ENCODE measurements at places on chromosomes 5 and 9.

- DNase-seq, result no peak
These were observed 84.3 kb upstream of the OTULINL start for GRCh38 chr5:14497311-14497710.

- no peak for DNase-seq
These were observed 51.4 kb upstream of the CKMT2 start for GRCh38 chr5:81181576-81182316.

- DNase-seq, result peak; percentile 51
These were observed 33.6 kb downstream of the ERMP1 start for GRCh38 chr9:5799314-5799713.

DNA sequence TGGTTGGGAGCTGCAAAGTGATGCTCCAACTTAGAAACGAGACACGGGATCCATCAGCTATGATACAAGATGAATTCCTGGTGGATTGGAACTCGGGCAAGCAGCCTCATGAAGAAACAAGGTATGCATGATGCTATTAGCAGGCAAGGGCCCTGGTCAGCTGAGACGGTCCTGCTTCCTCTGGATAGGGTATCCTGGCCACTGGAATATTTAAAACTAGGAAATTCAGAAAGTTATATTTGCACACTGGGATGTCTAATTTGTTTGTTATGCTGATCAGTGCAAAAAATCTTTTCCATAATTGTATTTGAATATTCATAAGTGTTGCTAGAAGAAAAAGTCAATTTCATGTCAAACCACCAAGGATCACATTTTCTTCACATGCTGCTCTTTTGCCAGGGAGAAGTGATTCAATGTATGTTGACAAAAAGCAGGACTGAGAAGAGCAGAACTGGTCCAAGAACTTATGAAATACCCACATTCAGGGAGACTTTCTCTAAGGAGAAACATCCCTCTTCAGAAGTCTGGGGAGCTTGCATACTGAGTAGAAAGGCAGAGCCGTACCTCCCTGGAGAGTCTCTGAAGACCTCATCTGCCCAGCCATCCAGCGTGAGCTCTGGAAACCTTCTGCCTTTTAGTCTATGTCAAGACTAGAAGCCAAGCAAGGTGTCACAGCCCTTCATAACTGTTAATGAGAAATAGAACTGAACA, 6.7 kb upstream of the NXNL2 start:
- DNase-seq, result no peak

DNA sequence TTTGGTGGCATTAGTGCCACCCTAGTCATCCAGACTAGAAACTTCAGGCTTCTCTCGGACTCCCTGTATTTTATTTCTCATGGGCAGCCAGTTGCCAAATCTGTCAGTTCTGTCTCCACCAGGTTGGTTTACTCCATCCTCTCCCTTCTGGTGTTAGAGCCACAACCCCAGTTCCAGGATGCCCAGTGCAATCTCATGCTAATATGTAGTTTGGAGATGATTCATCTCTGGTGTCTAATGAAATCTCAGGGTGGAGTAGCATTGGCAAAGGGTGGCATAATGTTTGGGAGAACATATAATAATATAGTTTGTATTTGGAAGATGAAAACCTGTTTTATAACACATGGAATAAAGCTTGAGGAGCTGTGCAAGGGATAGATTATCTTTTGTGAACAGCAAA, 30.2 kb downstream of the SLC46A2 start:
- DNase-seq, result no peak

DNA sequence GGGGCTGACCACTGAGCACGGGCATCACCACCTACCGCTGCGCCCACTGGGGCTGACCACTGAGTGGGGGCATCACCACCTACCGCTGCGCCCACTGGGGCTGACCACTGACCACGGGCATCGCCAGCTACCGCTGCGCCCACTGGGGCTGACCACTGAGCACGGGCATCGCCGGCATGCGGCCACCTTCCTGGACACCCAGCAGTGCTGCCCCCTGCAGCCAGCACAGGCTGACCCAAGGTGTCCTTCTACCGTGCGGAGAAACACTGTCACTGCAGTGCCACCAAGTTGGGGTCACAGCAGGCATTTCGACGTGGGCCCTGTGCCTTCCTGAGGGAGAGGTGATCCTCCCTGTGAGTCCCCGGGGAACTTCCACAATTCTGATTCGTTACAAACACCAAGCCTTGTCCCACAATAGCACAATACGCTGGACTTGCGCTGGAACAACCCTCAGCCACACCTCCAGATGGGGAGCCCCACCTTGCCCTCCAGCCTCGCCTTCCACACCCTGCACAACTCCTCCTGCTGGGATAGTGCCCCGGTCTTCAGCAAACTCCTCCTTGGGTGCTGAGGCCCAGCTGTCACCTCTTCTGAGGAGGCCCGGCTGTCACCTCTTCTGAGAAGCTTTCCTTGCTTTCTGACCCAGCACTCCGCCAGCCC, 90.3 kb upstream of the SARDH start:
- DNase-seq, result no peak

DNA sequence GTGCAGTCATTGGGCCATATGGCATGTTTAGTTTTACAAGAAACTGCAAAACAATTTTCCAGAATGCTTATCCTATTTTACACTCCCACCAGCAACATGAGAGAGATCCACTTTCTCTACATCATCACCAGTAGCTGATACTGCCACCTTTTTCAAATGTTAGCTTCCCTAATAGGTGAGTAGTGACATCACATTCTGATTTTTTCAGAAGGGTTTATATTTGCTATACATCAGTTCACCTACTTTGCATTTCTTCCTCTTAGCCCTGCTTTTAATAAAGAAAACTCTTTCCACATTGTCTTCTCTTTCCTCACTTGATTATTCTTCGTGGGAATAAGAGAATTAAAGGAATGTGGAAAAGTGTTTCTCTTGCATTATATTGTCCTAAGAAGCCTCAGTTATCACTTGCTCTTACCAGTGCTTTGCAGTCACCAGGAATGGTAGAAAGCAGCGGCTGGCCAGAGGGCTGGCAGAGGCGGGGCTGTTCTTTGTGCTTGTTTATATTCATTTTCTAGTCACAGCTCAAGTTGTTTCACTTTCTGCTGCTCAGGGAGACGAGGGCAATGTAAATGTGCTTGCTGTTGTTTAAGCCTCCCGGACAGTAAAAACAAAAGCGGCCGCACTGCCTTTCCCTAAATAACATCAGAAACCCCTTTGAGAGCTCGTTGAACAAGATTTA, 164.8 kb downstream of the HSD17B3 start:
- peak; percentile 36 for DNase-seq

Measured in hematopoietic multipotent progenitor cell (in vitro differentiated cells).